Activated CD4-positive, alpha-beta T cell treated with anti-CD3 and anti-CD28 coated beads, Interleukin-10, Interleukin-2, amounts not matched to agents 100 ng/mL and 50 ng/mL, durations not matched to agents 16 hours and 8 hours (primary cell): ENCODE measurements at places on chromosomes 11 and 22.

- peak; percentile 5 for DNase-seq
These were observed 71.4 kb downstream of the FANCF start for GRCh38 chr11:22554221-22554620.

GRCh38 chr11:984546-984945, 52.0 kb downstream of the MUC6 start:
- no peak for DNase-seq

DNA sequence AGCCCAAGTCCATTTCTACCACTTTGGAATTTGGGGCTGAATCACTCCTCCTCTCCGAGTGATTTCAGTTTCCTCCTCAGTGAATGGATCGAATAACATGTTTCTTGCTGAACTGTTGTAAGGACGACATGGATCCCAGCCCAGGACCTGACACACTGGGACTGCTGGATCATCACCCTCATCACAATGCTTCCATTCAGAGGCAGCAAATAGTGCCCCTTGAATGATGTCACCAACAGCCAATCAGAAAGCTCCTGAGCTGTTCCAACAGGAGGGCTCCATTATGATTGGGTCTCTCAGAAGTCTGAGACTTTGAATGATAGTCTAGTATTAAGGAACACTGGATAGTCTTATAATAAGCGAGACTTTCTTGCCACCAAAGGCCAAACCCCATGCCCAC, 158.9 kb downstream of the MYO18B start:
- no peak for DNase-seq

DNA sequence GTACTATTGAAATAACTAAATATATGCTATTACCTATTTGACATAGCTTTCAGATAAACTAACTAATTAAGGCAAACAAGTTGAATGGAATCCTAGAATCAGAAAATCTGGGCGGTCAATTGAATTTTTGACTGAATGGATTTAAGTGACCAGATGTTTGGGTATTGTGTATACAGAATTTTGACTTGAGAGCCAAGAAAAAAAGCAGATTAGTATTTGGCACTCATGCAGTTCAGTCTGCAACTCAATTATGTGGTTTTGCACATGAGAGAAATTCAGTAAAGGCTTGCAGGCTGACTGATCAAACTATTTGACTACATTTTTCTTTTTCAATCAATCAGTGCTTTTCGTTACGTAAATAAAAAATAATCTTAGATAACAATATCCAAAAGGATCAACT, 254.8 kb downstream of the GUCY1A2 start:
- DNase-seq, result no peak

DNA sequence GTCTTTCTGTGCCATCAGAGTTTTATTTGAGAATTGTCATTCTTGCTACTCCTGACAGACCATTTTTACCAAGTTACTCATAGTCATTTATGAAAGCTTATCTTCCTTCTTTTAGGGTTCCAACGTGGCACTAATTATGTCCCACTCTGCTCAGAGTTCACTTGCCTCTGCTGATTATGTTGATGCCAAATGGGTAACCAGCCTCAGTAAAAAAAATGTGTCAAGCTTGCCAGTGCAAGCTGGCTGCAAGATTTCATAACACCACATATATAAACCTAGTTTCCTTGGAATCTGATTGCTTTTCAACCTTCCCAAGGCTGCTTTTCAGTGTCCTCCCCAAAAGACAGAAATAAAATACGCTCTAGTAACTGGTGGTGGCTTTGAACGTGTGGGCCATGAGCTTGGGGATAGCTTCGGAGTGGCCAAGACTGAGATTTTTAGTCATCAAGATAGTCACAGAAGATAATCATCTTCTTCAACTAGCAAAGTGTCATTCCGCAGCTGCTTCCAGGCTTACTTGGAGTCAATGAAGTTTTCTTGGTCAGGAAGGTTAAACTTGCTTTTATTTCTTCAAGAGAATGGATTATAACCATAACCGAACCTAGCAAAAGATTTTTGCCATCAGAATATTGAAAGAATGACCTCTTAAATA, 29.5 kb upstream of the APOA1 start:
- DNase-seq, result no peak

- DNase-seq, result peak; percentile 47
These were observed 7.7 kb downstream of the LIF start for GRCh38 chr22:30238661-30239487.

DNA sequence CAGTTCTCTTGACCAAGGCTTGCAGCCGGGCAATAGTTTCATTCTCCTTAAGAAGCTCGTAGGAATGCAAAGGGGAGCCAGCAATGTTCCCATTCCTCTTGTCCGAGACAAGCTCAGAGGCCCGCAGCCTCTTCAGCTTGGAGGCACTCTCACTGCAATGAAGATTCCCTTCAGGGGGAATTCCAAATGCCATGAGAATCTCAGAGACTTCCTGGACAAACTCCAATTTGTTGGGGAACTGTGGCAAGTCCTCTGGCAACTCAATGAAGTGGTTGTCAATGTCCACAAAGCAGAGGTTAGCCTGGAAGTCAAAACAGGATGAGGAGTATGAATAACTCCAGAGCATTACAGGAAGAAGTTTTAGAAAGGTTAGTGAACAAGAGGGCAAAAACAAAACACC, 84.4 kb downstream of the DENND5A start:
- DNase-seq, result no peak

DNA sequence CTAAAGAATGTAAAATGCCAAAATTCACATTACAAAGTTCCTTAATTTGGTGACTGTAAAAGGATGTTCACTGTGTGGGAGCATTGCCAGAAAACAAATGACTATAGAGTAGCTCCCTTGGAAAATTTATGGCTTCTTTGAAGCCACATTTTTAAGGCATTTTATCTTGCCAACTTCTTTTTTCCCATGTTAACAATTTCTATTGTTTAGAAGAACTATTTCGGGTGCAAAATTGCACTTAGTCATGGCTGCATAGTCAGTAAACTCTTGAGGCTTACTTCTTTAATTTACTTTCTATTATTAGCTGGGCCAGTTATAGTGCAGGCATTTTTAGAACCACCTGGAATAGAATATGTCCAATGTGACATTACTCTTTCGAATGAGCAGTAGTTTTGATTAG, 515.3 kb downstream of the JRKL start:
- DNase-seq, result no peak

DNA sequence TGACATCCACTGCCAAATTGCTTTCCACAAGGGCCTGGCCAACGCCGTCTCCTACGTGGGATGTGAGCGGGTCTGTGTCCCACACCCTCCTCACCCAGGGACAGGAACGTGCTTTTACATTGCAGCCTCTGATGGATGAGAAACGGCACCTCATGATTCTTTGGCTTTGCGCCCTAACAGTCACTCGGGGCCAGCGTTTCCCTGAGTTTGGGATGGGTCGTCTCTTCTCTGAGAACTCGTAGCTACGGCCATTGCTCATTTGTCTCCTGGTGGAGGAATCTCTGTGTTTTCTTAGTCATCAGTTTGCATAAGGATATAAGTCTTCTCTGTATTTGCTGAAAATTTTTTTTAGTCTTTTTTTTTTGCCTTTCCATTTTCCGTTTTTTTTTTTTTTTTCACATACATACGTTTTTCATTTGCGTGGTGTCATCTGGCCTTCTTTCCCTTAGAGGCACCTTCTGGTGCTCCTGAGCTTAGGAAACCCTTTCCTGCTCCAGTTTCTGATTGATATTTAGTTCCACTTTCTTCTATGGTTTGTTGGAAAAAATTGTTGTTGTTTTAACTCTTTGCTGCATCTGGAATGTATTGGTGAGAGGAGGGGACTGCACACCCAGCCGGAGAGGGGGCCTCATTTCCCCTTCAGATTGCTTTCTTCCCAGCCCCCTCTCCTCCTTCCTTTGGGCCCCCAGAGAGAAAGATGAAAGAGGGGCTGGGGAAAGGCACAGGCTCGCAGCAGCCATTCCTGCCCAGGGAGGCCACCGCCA, 12.0 kb downstream of the TNNT3 start:
- DNase-seq, result no peak

DNA sequence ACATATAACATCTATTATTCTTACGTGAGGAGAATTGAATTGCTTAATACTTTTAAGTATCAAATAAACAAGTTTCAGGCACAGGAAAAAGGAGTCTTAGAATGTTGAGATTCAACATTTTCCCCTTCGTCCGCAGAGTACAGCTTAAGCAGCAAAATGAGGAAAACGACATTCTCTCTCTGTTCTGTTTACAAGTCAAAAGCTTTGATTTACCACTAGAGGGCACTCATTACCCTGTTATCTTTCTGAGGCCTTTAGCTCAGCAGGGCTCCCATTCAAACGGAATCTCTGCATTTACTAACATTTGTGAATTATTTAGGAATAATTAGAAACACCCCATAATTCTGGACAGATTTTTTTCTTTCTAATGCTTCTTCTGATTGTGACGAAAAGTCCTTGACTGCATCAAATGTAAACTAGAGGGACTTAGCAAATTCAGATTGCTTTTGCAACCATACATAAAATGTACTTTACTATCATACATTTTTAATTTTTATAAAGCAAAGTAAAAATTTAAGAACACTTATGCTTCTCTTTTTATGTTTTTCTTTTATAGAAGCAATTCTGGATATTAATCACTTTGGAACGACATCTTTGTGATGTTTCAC, 75.0 kb downstream of the JRKL start:
- peak; percentile 66 for DNase-seq

DNA sequence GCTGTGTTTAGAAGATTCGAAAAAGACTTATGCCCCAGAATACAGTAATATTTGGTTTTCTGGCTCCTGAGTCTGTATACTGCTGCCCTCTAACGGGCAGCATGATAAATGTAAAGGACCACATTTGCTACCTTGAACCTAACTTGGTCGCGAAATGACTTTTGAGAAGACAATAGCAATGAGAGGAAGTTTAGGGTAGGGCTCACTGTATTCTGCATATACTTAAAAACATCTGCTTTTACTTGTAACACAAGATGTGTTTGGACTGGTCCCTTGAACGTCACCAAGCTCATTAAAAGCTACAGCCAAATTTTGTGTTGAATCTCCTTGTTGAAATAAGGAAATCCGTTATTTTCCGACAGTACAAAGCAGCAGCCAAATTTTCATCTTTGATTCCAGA, 309.1 kb downstream of the SWAP70 start:
- DNase-seq, result peak; percentile 62

GRCh38 chr11:132301900-132302299, 931.5 kb downstream of the NTM start:
- no peak for DNase-seq

DNA sequence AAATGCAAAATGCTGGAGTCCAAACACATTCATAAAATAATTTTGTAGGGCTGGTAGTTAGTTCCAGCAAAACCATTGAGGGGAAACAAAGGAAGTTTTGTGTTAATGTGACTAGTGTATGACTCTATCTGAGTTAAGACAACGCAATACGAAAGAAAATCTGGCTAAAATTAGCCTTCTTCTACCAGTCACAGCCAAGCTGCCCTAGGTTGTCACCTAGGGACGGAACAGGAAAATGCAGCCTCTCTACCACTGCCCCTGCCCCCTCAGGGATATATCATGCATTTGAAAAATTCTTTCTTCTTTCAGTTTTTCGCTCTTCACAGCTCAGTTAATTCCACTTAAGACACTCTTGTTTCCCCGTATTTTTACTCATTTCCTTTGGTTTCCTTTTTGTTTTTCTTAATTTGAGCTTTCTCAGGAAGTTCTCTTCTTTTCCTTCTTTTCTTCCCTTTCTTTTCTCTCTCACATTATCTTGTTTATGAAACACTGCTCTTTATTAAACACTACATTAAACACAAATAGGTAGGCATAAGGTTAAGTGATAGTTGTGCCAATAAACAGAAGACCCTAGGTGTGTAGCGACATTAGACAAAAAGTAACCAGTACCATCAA, 30.6 kb downstream of the KIRREL3 start:
- DNase-seq, result peak; percentile 4

- peak; percentile 52 for DNase-seq
These were observed 38.5 kb upstream of the GLYATL1 start for GRCh38 chr11:58900479-58901420.

DNA sequence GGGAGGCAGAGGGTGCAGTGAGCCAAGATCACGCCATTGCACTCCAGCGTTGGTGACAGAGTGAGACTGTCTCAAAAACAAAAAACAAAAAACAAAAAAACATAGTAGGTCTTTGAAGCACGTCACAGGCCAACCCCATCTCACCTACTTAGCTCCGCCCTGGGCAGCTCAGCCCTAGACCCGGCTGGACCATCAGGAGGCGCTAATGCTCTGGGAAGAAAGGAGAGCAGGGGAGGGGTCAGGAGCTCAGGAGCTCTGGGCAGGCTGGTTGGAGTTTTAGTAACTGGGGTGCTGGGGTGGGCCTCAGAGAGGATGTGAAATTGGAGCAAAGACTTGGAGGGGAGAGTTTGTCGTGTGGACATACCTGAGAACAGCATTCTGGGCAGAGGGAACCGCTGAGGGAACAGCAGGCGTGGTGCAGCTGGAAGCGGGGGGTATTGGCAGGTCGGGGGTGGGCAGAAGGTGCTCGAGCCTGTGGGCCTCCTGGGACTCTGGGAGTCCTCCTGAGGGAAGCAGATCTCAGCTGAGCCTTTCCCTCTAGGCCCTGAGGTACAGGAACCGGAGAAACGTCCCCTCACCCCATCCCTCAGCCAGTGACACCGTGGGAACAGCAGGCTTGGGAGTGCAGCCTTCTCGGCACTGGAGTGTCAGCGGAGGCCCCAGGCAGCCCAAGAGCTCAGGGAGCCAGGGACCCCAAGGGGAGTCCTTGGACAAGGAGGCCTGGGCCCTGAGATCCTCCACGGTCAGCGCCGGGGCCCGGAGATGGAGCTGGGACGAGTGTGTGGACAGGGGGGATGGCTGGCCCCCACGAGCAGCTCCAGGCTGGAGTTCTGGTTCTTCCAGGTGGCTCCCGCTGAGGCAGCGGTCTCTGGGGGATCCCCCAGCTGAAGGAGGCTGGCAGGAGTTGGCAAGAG, 2.2 kb upstream of the RPS6KA4 start:
- DNase-seq, result peak; percentile 56

- DNase-seq, result no peak
These were observed 40.0 kb downstream of the ZC3H12C start for GRCh38 chr11:110133160-110133559.

DNA sequence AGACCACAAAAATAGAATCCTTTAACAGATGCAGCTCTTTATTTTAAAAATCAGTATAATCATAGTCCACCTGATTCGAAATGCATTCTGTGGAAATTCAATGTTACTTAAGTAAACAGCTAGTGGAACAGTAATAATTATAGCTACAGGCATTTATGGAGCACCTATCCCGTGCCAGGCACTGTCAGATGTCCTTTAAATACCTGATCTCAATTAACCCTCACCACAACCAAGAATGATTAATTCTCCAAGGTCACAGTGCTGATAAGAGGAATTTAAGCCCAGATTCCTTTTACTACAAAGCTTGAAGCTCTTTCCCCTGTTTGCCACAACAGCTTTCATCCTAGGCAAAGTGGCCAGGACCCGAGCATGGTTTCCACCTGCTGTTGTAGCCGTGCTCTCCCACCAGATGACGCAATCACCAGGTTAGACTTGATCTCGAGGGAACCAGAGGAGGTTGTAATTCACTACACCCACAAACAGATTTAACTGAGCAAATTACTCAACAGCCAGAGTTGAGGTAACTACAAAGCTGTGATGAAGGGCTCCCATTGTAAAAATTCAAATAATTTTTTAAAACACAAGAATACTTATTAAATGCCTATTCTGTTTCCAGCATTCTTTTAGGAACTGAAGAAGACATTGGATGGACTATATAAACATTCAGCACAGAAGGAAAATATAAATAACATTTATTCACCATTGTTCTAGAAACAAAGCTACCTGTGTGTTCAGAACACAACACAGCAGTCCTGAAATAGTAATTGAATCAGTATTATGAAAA, 10.3 kb downstream of the PRDM10 start:
- DNase-seq, result peak; percentile 34

- no peak for DNase-seq
These were observed 160.0 kb upstream of the NCAM1 start for GRCh38 chr11:112801025-112801816.
